Posterior vena cava (tissue), 2 donors: ENCODE measurements at places on chromosomes 1 and 21. TPM values are rescaled to one million over a fixed set of nuclear protein-coding genes. Genes with fewer than 3 reads are reported as not detected.

MATN1 gene
- not detected for total RNA-seq

GJB5 gene
- not detected for total RNA-seq

- DNase-seq = no peak
Measured at GRCh38 chr1:20029178-20029912, 40.6 kb upstream of the PLA2G5 start.

DNA sequence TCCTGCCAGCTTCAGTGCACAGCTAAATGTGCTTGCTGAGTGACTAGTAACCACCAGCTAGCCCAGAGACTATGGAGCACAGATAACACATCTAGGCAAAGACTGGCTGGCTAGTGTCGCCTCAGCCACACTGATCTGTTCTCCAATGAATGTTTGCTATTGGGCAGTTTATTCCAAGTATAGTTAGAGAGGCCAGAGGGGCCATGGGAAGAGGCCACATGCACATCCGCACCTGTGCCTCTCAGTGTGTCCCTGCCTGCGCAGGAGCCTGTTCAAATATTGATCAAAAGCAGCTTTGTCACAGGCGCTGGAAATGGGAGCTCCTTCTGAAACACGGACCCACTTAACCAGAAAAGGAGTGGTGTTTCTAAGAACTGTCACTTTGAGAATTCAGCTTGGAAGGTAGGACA is 51.3 kb upstream of the ATP1A1 start:
- no peak for DNase-seq

- DNase-seq = no peak
Measured at GRCh38 chr1:244388961-244389360, 62.7 kb downstream of the ADSS2 start.
